ENCODE measurements at places on chromosomes 4 and X.

- no peak for DNase-seq
These were observed 141.8 kb downstream of the RASL11B start for GRCh38 chr4:53003959-53004358.

DNA sequence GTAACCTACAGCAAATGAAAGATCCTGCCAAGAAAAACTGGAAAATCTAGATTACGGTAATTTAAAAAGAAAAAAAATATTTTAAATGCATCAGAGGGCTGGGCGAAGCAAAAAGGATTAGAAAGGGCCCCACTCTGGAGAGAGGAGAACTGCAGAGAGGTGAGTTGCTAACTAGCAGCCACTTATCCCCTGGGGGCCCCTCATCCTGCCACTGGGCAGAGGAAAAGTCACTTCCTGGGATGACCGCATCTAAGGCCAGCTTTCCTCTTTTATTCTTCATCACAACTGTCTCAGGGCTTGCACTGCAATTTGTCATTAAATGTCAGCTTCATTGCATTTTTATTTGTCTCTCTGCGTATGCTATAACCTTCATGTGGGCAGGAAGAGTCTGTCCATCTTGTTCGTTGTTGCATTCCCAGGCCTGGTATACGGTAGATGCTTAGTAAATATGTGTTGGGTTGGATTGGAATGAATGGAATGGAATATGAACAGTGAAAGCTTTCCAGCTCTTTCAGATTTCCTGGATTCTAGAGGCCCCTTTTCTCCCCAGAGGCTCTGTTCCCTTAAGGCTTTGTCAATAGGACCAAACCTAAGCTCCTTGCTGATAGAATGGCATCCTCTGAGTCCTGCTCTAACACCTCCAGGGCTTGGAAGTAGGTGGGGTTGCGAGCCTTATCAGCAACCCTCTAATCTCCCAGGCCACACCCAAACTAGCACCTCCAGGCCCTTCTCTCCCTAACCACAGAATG, 58.9 kb downstream of the TLR10 start:
- no peak for DNase-seq

DNA sequence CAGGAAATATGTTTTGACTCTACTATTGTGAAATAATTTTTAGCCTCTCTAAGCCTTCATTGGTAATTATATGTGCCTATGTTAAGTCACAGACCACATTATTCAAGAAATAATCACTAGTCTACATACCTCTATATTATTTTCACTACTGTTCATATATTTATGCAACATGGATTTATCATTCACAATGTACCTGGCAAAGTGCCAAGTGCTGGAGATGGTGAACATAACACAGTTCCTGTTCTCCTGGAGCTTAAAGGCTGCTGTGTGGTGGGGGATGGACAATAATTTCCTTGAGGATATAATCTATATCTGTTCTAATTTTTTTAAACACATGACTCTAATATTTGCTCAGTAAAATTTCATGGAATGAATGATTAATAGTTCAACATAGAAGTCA, 527.7 kb upstream of the CXorf51A start:
- no peak for DNase-seq

DNA sequence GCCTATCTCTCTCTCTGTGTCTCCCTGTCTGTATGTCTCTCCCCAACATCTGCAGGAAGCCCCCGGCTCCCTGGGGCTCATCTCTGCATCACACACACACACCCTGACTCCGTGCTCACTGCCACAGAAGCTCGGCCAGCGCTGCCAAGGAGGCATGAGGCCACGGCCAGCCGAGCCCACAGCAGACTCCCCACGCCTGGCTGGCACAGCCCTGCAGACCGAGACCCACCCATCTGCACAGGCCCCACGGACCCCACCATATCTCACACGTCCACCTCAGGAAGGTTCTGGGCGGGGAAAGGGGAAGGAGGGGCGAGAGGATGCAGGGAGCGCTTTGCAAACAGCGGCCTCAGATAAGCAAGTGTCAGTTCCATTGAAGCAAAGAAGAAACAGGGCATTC, 28.5 kb upstream of the SLC25A6 start:
- DNase-seq, result no peak

DNA sequence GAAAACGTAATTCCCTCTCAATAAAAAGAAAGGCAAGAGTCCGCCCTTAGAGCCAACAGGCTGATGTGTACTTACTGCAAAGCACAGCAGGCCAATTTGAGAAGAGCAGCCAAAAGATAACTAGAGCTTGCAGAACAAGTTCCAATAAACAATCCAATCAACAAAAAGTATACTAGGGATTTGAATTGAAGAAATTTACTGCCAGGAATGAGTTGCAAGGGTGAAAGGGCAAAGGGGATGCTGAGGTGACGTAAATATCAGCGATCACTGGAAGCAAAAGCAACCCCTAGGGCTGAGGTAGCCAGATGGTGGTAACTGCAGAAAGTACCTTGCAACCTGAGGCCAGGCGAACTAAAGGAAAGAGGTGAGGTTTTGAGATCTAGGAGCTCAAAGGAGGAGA, 152.1 kb upstream of the TENM3 start:
- no peak for DNase-seq

DNA sequence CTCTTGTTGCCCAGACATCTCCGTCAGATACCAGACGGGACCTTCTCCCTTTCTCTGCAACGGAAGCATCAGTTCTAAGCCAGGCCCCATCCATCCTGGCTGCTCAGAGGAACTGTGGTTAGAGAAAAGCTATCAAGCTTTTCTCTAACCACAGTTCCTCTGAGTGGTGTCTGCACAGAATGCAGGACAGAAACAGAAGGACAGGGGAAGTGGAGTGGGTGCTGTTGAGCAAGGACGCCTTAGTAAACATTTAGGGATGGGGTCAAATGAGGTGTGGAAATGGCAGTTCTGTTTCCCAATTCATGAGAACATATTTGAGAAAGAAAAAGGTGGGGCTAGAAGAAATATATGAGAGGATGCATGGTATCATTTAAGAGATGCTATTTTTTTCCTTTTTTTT, 283.8 kb downstream of the CRLF2 start:
- DNase-seq, result no peak

All from ascending aorta (tissue), 2 donors.